ENCODE measurements at places on chromosomes 4 and X. TPM values are rescaled to one million over a fixed set of nuclear protein-coding genes. Genes with fewer than 3 reads are reported as not detected.

The SYN1 gene
- 0.07 TPM for total RNA-seq

The MFAP3L gene
- total RNA-seq = 8.0 TPM

The RBM47 gene
- total RNA-seq = 42.7 TPM

The ANK2 gene
- total RNA-seq = 8.8 TPM

The DGKK gene
- not detected for total RNA-seq

The TLR6 gene
- total RNA-seq = 0.50 TPM

The CPE gene
- 20.8 TPM for total RNA-seq

The RAB40AL gene
- total RNA-seq = not detected

The PLXNA3 gene
- total RNA-seq = 39.3 TPM

The GPRASP3 gene
- total RNA-seq = 5.2 TPM

The GLUD2 gene
- total RNA-seq = 0.93 TPM

The WNK3 gene
- total RNA-seq = 0.68 TPM

The NUDT11 gene
- 5.5 TPM for total RNA-seq

The NEIL3 gene
- total RNA-seq = 1.4 TPM

The PPP1R3F gene
- total RNA-seq = 4.1 TPM

All from nasal cavity respiratory epithelium epithelial cell of viscerocranial mucosa (primary cell).